ENCODE measurements at places on chromosomes 5 and 9. TPM values are rescaled to one million over a fixed set of nuclear protein-coding genes. Genes with fewer than 3 reads are reported as not detected.

Gene ARHGEF28
- total RNA-seq, result 28.2 TPM

Gene TERT
- total RNA-seq, result 0.28 TPM

Gene ANKRD20A1
- total RNA-seq, result 3.8 TPM

Gene PCDHA12
- total RNA-seq, result 1.5 TPM

Gene CA9
- 1.2 TPM for total RNA-seq

Gene TAF11L10
- not detected for total RNA-seq

Gene C9orf153
- total RNA-seq, result 0.14 TPM

Gene SEMA6A
- 13.9 TPM for total RNA-seq

Gene PDE6A
- not detected for total RNA-seq

Gene SAPCD2
- total RNA-seq, result 0.09 TPM

Gene CD14
- total RNA-seq, result 45.8 TPM

DNA sequence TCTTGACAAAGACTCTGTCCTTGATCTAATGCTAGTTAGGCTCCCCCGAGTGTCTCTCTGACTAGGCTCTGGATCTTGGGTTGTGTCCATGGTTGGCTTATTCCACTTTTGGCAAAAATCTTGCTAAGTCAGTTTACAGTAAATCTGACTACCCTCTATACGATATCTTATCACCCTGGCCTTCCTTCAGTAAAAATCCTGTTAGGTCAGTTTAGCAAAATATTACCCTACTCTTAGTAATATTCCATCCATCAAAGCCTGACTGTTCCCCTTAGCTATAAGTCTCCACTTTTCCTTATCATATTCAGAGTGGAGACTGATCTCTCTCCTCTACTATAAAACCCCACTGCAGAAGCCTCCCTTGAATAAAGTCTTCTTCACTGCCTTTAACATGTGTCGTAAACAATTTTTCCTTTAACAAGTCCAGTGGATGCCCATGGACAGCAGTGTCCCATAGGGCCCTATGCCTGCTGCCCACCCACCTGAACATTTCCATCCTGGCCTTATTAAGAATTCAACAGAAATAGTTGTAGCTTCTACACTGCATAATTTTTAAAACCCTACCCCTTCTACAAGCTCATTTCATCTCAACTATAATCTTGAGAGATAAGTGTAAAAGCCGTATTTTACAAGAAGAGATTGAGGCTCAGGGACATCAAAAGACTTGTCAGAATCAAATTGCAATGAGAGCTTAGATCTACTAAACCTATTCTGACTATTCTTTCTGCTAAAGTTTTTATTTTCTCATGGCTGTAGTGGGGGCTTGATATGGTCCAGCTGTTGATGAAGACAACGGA is 22.3 kb downstream of the MINAR2 start:
- no peaks in the 10 kb centered on the region for H3K36me3 ChIP-seq
- no peak overlapping the region for H3K27ac ChIP-seq
- no peak overlapping the region for H3K4me3 ChIP-seq
- DNase-seq, result no peak
- H3K27me3 ChIP-seq, result no peaks in the 10 kb centered on the region
- H3K4me1 ChIP-seq, result peaks cover 15% of the 10 kb centered on the region

DNA sequence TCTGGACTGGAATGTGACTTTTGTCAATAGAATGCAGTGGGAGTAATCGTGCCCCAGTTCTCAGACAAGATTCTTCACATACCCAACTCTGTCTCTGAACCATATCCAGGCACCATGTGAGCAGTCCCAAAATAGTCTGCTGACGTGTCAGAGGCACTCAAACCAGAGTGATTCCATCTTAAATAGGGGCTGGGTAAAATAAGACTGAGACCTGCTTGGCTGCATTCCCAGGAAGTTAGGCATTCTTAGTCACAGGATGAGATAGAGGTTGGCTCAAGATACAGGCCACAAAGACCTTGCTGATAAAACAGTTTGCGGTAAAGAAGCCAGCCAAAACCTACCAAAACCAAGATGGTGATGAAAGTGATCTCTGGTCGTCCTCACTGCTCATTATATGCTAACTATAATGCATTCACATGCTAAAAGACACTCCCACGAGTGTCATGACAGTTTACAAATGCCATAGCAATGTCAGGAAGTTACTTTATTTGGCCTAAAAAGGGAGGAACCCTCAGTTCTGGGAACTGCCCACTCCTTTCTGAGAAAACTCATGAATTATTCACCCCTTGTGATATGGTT is 16.9 kb upstream of the PLCXD3 start:
- H3K27ac ChIP-seq, result no peak overlapping the region
- H3K4me1 ChIP-seq, result no peaks in the 10 kb centered on the region
- H3K27me3 ChIP-seq, result no peaks in the 10 kb centered on the region
- no peaks in the 10 kb centered on the region for H3K36me3 ChIP-seq
- no peak overlapping the region for H3K4me3 ChIP-seq
- DNase-seq, result peak; percentile 12

- no peak overlapping the region for H3K27ac ChIP-seq
- no peak overlapping the region for H3K4me3 ChIP-seq
- H3K4me1 ChIP-seq, result no peaks in the 10 kb centered on the region
- H3K36me3 ChIP-seq, result no peaks in the 10 kb centered on the region
- DNase-seq, result no peak
Observed at GRCh38 chr9:10251490-10251889, 361.3 kb downstream of the PTPRD start.

- no peak overlapping the region for H3K4me3 ChIP-seq
- no peaks in the 10 kb centered on the region for H3K27me3 ChIP-seq
- no peaks in the 10 kb centered on the region for H3K4me1 ChIP-seq
- no peak overlapping the region for H3K27ac ChIP-seq
Observed at GRCh38 chr9:136590821-136591752, 45.2 kb upstream of the NOTCH1 start.

DNA sequence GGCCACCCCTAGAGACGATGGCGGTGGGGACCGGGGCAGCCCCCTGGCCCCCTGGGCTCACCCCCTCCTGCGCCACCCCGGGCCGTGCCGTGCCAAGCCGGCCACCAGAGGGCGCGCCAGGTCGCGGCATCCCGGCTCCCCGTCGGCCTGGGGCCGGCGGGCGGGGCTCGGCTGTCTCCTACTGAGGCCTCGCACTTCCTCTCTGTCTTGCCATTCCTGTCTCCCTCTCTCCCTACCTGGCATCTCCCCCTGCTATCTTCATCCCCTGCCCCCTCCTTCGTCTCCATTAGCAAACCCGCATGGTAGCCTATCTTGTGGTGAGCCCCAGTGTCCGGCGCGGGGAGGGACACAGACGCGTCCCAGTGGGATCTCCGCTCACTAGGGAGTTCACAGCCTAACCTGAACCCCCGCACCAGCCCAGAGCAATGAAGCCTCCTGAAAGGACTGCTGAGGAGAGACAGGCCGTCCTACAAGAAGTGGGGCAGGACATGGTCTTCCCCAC is 29.8 kb upstream of the FABP6 start:
- H3K36me3 ChIP-seq, result no peaks in the 10 kb centered on the region
- DNase-seq, result peak; percentile 75
- H3K4me3 ChIP-seq, result no peak overlapping the region
- H3K27ac ChIP-seq, result no peak overlapping the region
- H3K4me1 ChIP-seq, result no peaks in the 10 kb centered on the region
- H3K27me3 ChIP-seq, result no peaks in the 10 kb centered on the region

GRCh38 chr5:95958310-95959014 is 3.2 kb downstream of the ELL2 start:
- H3K36me3 ChIP-seq, result no peaks in the 10 kb centered on the region
- no peak for DNase-seq
- H3K4me1 ChIP-seq, result peaks cover 30% of the 10 kb centered on the region
- H3K27me3 ChIP-seq, result no peaks in the 10 kb centered on the region
- no peak overlapping the region for H3K27ac ChIP-seq
- H3K4me3 ChIP-seq, result peak overlapping the region; percentile 65

- H3K4me1 ChIP-seq, result no peaks in the 10 kb centered on the region
- no peaks in the 10 kb centered on the region for H3K27me3 ChIP-seq
- H3K36me3 ChIP-seq, result no peaks in the 10 kb centered on the region
- no peak overlapping the region for H3K4me3 ChIP-seq
Observed at GRCh38 chr5:170611449-170612090, 107.8 kb downstream of the KCNIP1 start.

- H3K36me3 ChIP-seq, result no peaks in the 10 kb centered on the region
- no peak for DNase-seq
- H3K4me3 ChIP-seq, result no peak overlapping the region
- H3K27ac ChIP-seq, result no peak overlapping the region
- no peaks in the 10 kb centered on the region for H3K27me3 ChIP-seq
Observed at GRCh38 chr9:16315720-16316119, 554.8 kb downstream of the BNC2 start.

DNA sequence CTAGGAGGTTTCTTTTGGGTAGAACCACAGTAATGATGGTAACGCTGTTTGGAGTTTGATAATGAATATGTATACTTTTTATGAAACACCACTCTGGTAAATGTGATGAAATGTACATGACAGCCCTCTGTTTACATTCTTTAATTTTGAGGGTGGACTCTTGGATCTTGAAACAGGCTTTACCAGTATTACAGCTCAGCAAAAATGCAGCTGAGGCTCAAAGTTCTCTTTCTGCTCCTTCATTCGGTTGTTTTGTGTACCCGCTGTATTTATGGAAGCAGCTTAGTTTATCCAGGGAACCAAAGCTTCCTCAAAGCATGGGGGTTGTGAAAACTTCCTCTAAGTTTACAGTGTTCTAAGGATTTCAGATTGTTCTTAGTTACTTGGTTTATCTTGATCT is 11.1 kb downstream of the GAPVD1 start:
- H3K27me3 ChIP-seq, result no peaks in the 10 kb centered on the region
- DNase-seq, result no peak
- H3K36me3 ChIP-seq, result no peaks in the 10 kb centered on the region
- H3K4me1 ChIP-seq, result peaks cover 31% of the 10 kb centered on the region
- H3K27ac ChIP-seq, result no peak overlapping the region

- no peaks in the 10 kb centered on the region for H3K36me3 ChIP-seq
- H3K27ac ChIP-seq, result no peak overlapping the region
- no peaks in the 10 kb centered on the region for H3K4me1 ChIP-seq
- no peak overlapping the region for H3K4me3 ChIP-seq
Observed at GRCh38 chr5:79849486-79850315, 141.4 kb downstream of the MTX3 start.

DNA sequence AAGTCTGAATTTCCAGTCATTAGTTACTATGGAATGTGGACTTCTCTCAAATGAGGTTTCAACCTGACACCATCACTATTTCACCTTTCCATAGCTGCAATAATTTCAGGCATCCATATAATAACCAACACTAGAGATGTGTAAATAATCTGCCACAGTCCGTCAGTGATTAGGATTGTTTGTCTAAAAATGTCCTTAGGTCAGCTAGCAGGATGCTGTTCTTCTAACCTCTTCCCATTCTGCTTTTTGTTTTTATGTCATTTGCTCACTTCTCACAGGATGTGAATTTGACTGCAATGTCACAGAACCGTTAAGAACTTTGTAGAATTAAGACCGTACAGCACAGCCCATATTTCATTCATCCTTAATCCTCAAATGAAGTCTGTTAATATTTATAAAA is 166.4 kb upstream of the RASA1 start:
- H3K27me3 ChIP-seq, result no peaks in the 10 kb centered on the region
- no peak for DNase-seq
- H3K4me3 ChIP-seq, result no peak overlapping the region
- no peak overlapping the region for H3K27ac ChIP-seq

- no peaks in the 10 kb centered on the region for H3K4me1 ChIP-seq
- no peak overlapping the region for H3K4me3 ChIP-seq
- no peaks in the 10 kb centered on the region for H3K27me3 ChIP-seq
- H3K27ac ChIP-seq, result no peak overlapping the region
- DNase-seq, result no peak
Observed at GRCh38 chr5:113109344-113109743, 132.7 kb downstream of the DCP2 start.

- H3K27ac ChIP-seq, result no peak overlapping the region
- H3K27me3 ChIP-seq, result no peaks in the 10 kb centered on the region
- no peaks in the 10 kb centered on the region for H3K36me3 ChIP-seq
Observed at GRCh38 chr5:130067364-130067763, 163.1 kb downstream of the CHSY3 start.

DNA sequence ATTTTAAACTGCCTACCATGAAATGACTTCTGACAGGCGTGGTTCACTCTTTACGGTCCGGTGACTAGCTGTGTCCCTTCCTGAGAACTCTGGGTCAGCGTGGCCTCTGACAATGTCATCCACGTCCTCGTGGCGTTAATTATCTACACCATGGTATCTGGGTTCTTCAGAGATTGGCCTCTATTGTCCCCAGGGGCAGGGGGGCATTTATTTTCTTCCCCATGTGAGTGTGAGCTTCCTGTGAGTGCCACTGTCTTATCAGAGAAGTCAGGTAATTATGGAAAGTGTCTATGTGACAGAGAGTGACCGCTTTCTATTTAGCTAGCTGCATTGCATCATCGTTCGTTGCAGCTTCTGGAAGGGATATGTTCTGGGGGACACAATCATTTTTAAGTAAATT is 77.2 kb downstream of the FBXL7 start:
- H3K36me3 ChIP-seq, result no peaks in the 10 kb centered on the region
- H3K27ac ChIP-seq, result no peak overlapping the region
- H3K27me3 ChIP-seq, result no peaks in the 10 kb centered on the region
- no peak overlapping the region for H3K4me3 ChIP-seq
- no peak for DNase-seq
- no peaks in the 10 kb centered on the region for H3K4me1 ChIP-seq

DNA sequence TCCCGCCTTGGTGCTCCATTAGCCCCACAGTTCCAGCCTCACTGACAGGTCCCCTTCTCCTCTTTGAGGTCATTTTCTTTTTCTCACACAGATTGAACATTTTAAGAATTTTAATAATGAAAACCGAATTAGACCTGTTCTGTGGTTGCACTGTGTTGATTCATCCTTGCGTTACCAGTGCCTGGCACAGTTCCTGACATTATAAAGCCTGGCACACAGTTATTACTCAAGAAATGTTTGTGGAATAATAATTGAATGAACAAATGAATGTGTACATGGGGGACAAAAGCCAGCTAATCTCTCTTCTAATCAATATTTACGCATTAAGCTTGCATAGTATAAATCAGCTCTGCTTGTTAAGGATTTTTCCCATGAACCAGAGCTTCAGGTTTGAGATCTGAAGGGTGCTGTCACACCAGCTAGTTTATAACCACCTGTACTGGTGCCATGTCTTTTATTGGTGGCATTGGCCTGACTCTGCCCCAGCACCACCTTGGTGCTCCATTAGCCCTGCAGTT is 80.0 kb downstream of the SV2C start:
- H3K4me3 ChIP-seq, result no peak overlapping the region
- H3K36me3 ChIP-seq, result no peaks in the 10 kb centered on the region
- no peaks in the 10 kb centered on the region for H3K27me3 ChIP-seq
- H3K4me1 ChIP-seq, result no peaks in the 10 kb centered on the region
- no peak overlapping the region for H3K27ac ChIP-seq

- H3K4me1 ChIP-seq, result no peaks in the 10 kb centered on the region
- no peak overlapping the region for H3K27ac ChIP-seq
- no peak for DNase-seq
- H3K36me3 ChIP-seq, result no peaks in the 10 kb centered on the region
- no peaks in the 10 kb centered on the region for H3K27me3 ChIP-seq
Observed at GRCh38 chr5:116497631-116498030, 77.0 kb downstream of the SEMA6A start.

- H3K27ac ChIP-seq, result no peak overlapping the region
- H3K36me3 ChIP-seq, result no peaks in the 10 kb centered on the region
- H3K4me1 ChIP-seq, result no peaks in the 10 kb centered on the region
- no peak overlapping the region for H3K4me3 ChIP-seq
- no peaks in the 10 kb centered on the region for H3K27me3 ChIP-seq
Observed at GRCh38 chr9:28547527-28547926, 974.2 kb upstream of the C9orf72 start.

All from pancreas (tissue), 10 donors.